DMS79 treated with DMSO at 0.1 percent for 48 hours (cell line): ENCODE measurements at places on chromosomes 12 and 14.

GRCh38 chr12:11741434-11742092 is 92.1 kb downstream of the ETV6 start:
- DNase-seq = no peak

DNA sequence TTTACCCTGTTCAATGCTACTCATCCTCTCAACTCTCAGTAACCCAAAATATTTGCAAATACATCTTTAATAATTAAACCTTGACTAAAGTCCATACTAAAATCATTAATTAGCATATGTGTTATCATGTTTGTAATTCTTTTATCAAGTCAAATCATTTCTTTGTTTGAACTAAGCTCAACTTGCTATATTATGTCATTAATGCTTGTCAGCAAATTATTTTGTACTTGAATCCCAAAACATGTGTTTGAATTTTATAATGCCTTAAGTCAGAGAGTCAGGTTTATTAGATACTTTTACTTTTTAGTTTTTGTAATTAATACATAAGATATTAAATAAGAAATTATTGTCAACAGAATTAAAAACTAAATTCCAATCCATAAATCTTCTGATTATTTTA is 16.5 kb downstream of the ABCD2 start:
- no peak for DNase-seq

GRCh38 chr12:70178038-70178437 is 65.2 kb upstream of the CNOT2 start:
- no peak for DNase-seq

DNA sequence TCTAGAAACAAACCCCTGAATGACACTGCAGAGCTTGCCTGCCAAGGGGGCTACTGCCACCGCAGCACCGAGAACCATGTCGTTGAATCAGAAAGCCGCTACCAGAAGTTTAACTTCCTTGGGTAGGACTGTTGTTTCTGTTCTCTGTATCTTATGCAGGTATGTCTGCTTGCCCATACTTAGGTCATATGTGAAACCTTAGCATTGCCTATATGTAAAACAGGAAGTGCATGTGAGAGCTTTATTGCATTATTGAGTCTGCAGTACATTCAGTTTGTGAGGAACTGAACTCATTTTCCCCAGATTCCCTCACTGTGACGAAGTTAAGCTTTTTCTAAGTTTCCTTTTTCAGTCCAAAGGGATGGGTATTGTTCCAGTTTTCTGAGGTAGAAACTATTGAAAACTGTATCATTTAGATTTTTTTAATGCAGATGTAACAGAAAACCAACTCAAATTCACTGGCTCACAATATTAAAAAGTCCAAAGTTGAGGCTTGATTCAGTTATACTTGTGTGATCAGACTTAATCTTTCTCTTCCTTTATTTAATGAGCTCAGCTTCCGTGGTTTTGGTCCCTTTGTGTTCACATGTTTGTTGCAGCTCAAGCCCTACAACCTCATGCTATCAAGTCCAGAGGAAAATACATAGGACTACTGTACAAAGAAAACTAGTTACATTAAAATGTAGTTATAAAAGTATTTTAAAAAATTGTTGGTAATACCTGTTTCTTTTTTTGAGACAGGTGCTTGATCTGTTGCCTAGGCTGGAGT is 6.9 kb downstream of the FBXO34 start:
- DNase-seq = no peak

DNA sequence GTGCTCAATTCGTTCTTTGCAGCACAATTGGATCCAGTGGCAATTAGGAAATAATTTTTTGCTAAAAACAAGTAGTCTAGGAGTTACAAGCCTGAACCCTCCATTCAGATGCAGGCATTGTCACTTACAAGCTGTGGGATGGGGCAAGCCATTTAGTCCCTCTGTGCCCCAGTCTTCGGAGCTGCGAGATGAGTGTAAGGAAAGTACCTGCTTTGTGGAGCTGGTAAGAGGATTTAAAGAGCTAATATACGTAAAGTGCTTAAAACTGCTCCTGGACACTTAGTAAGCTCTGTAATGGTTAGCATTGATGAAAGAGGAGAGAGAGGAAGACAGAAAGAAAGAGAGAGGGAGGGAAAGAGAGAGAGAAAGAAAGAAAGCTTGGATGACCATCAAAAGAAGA is 112.5 kb downstream of the LGMN start:
- DNase-seq = no peak

GRCh38 chr14:77505031-77505430 is 6.4 kb upstream of the ISM2 start:
- no peak for DNase-seq

DNA sequence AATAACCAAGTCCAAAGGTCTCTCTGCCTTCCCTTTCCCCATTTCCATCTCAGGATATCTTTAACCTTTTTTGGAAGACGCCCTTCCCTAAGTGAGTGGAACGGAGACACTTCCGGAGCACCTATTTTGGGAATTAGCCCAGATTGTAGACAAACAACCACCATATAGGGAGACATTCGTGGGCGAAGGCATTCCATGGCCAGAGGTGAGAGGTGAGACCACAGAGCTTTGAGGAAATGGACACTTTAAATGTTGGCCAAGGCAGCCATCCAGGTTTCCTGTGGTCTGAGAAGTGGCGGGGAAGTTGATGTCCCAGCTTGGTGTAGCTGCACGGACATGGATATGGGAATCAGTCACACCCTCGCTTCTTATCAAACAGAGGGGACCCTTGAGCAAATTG is 69.4 kb upstream of the BDKRB2 start:
- DNase-seq = no peak

- no peak for DNase-seq
These were observed 308.7 kb downstream of the SOX5 start for GRCh38 chr12:23640754-23641153.

DNA sequence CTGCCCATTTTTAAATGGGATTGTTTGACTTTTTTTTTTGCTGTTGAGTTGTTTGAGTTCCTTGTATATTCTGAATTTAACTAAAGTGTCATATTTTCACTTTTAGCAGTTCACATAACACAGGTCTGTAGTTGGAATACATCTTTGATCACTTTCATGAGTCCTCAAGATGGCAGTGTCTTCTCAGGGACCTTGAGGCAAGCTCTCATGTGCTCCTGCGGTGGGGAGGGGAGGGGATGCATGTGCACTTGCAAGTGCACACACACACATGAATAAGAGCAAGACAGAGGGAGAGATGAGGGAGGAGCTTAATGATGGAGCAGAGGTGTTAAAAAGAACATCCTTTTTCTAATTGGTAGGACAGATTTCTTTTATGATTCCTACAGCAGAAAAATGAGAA is 291.4 kb upstream of the OR4E1 start:
- no peak for DNase-seq

DNA sequence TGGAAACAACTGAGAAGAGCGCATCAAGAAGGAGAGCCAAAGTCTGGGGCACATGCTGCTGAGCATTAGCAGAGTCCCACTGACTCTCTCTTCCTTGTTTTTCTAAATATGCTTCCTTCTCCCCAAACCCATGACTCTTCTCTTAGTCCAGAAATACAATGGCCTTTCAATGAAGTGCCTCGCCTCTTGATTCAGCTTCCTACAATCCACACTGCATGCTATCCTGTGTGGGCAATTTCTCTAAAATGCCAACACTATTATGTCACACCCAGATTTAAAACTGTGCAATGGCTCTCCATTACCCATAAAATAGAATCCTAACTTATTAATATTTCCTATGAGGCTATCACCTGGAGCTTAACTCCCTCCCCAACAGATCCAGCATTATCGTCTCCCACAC is 198.6 kb downstream of the RPAP3 start:
- DNase-seq = no peak

- DNase-seq = no peak
These were observed 155.4 kb upstream of the NEDD1 start for GRCh38 chr12:96751626-96752025.

DNA sequence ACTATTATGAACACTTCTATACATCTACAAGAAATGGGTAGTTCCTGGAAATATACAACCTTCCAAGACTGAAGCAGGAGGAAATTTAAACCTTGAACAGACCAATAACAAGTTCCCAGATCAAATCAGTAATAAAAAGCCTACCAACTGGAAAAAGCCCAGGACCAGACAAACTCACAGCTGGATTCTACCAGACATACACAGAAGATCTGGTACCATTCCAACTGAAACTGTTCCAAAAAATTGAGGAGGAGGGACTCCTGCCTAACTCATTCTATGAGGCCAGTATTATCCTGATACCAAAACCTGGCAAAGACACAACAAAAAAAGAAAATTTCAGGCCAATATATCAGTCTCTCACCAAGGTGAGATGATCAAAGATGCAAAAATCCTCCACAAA is 189.4 kb downstream of the RPS29 start:
- DNase-seq = no peak

DNA sequence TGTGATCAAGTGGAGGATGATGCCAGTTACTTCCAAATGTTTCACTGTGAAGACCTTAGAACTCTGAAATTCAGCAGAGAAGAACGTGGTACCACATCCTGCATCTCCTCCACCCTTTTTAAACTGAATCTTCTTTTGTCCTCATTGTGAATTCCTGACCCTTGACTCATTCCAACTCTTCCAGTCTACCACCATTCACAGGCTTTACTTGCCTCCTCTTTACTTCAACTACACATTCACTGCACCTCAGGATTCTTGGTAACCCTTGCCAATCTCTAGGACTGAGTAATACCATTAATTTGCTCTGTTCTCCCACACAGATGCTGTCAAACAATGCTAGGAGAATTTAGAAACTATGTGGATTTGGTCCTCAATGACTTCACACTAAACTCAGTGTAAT is 37.3 kb downstream of the PPP1R12A start:
- DNase-seq = no peak

GRCh38 chr12:7856516-7856915 is 16.2 kb downstream of the SLC2A14 start:
- DNase-seq = no peak

DNA sequence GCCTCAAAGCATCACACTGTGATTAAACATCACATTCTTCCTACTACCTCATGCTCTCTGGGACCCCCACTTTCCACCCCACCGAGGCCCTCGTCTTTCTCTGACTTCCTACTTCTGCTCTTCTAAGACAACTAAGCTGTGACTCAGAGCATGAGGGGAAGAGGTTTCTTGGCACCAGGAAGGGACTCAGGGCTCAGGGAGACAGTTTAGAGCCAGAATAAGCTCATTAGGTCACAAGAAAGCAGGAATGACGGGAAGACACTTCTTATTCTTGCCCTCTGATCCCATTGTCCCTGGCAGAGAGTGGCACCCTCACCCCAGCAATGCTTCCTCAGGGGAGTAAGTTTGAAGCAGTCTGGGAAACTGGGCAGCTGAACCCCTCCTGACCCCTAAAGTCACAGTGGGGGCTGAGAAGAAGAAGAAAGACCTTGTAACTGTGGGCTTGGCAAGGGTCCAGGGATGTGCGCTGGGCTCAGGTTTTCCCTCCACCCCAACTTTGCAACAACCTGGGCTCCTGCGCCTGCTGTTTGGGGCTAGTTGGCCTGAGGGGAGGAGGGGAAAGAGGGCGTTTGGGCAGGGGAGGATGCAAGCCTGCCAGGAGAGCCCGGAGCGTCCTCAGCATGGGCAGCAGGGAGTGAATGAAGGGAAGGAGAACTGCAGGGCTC is 64.6 kb upstream of the ACTN1 start:
- no peak for DNase-seq

- no peak for DNase-seq
These were observed 8.9 kb downstream of the WNK1 start for GRCh38 chr12:761256-761655.

DNA sequence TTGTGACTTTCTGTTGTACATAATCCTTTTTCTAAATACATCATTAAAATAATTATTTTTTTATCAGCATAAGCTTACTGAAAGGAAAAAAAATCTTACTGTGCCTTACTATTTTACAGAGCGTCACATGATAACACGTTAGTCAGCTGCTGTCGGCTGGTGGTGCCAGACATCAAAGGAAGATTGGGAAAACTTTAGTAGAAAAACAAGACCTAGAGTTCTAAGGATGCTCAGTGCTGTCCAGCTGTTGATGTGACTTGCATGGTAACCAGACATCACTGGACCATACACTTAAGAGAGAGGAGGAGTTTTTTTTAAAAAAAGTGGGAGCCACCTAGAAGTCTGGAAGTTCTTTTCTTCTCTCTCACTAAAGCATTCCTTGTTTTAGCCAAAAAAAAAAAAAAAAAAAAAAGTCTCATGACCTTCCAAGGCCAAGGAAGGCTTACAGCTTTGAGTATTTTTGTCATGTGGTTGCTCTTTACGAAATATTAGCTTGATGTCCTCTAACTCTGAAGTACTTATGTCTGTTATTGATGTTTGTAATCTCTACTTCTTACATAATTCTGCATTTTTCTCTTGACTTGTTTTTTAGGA is 4.5 kb downstream of the RASSF8 start:
- no peak for DNase-seq

DNA sequence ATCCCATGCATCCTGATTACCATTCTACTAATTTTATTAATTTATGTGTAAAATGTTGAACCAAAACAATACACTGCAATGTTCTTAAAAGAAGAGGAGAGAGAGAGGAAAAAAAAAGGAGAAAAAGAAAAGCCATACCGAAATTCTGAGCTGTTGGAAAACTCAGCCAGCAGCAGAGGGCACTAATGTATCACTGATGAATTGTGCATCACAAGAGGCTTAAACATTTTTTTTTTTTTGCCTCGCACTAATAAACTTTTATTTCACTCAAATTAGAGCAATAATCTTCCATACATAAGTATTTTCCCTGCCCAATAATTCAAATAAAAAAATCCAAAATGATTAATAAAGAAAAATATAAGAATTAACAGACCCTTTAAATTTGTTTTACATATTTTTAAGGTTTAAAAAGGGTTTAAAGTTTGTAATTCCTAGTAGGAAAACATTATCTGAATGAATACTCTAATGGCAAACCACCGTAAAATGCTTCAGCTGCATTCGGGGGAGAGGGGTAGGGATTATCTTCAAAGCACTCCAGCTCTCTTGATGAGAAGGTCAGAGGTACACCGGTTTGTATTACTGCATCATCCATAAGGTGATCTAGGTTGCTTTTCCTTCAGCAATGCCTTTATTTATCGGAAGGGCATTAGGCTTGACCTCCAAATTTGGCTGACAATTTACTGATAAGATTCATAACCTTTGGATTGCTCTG is 41.9 kb downstream of the ATP23 start:
- DNase-seq = no peak
